CD4-positive, alpha-beta T cell treated with Interleukin-17A for 4 hours (primary cell): ENCODE measurements at places on chromosomes 3 and 15.

- DNase-seq: no peak
These were observed 347.3 kb downstream of the MFSD1 start for GRCh38 chr3:159149131-159149530.

- DNase-seq: no peak
These were observed 102.0 kb upstream of the PLXNA1 start for GRCh38 chr3:126880901-126881300.

DNA sequence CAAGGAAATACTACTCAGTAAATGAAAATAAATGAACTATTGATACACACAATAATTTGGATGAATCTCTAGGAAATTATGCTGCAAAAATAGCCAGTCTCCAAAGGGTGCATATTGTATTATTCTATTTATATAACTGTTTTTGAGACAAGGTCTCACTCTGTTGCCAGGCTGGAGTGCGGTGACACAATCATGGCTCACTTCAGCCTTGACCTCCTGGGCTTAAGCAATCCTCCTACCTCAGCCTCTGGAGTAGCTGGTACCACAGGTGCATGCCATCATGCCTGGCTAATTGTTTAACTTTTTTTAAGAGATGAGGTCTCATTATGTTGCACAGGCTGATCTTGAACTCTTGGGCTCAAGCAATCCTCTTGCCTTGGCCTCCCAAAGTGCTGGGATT, 12.5 kb downstream of the KLHDC8B start:
- DNase-seq: no peak

DNA sequence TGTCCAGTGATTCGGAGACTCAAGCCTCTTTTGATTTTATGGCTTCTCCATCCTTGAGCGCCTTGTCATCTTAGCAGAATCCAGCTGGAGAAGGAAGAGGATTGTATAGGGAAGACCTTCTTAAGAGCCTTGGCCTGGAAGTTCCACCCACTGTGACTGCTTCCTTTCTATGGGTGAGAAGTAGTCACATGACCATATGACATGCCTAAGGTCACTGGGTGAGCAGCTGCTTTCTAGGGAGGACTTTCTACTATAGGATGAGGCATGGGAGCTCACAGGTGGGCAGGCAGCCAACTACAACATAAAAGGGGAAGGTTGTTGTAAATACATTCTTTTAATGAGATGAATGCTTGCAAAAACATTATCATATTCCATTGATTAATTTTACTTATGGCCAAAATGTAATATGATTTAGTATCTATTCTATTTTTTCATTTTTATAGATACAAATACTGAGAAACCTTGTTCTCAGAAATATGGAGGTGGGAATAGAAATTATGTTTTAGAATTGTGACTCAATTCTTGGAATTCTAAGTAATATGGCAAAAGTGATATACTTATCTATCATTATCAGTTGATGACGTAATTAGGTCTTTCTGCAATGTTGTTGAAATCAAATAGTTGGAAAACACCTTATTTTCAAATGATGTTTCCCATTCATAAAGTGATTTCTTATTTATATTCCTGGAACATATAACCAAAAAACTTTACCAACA, 53.6 kb upstream of the MINAR1 start:
- no peak for DNase-seq
